Activated T-cell treated with anti-CD3 and anti-CD28 coated beads for 24 hours (primary cell): ENCODE measurements at places on chromosomes 13 and 19.
A peak's percentile ranks its signal among the peaks of the same experiment; 100 is the strongest.

GRCh38 chr13:31427151-31428100 lies 227.7 kb downstream of the B3GLCT start:
- no peak for DNase-seq

DNA sequence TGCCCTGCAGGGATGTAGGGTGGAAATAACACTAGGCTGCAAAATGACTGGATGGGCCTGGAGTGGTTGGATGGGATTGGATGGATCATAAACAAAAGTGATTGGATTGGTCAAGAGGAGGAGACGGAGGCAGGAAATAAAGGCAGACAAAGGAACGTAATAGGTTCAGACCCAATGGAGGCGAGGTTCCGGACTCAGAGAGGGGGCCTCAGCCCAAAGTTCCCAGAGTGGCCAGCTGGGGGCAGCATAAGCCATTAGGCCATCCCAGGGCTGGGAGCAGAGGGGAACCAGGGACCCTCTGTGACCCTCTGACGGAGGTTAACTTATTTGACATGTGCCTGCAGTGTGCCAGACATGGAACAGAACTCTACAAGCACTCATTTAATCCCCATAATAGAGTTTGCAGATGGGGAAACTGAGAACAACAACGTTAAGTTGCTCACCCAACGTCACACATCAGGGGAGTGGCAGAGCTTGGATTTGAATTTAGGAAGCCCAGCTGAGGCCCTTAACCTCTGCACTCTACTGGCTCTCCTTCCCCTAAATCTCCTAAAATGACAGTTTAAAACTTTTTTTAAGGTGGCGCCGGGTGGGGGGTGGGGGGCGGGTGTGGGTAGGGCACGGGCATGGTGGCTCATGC lies 15.3 kb upstream of the MAP1S start:
- peak; percentile 55 for DNase-seq

DNA sequence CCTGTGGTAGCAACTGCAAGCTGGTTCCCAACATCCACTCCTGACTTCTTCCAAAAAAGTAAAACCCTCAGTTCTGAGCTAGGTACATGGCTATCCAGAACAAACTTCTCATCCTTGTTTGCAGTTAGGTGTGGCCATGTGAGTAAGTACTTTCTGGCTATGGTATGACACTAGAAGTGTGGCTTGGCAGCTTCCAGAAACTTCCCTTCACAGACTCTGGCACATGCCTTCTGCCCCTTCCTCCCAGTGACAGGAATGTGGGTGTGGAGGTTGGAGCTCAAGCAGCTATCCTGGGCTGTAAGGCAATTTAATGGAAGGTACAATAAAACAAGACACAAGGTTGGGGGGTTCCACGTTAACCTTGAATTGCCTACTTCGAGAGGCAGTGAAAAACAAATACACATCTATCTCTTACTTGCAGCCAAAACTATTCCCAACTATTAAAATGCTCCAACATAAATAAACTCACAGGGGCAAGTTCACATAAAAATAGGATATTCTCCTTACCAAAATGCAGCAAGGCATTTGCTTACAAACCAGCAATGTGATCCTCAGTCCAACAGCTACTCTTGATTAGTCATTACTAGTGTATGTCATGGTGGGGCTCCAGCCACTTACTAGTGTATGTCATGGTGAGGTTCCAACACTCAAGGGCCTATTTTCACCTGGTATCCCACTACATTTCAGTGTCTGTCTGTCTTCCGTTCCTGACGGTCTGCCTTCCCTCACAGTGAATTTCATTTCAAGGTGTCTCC lies 3.1 kb downstream of the SMG9 start:
- DNase-seq, result no peak

- DNase-seq, result no peak
These were observed 44.2 kb downstream of the WASF3 start for GRCh38 chr13:26601669-26602068.

DNA sequence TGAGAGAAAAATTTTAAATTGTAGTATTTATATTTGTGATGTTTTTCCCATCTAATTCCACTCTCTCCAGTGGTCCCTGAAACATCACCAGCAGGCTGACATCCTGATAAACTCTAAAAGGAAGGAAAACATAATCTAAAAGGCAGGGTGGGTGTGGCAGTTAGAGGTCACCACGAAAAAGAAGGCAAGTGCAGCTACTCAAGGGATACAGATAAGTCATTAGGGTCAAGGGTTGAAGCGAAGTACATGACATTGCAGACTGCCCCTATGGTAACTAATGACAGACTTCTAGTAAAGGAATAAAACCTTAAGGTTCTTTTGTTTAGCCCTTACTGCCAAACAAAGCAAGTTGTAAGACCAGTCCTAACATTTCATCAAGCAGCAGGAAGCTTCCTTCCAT lies 6.0 kb upstream of the NEK3 start:
- DNase-seq, result no peak

DNA sequence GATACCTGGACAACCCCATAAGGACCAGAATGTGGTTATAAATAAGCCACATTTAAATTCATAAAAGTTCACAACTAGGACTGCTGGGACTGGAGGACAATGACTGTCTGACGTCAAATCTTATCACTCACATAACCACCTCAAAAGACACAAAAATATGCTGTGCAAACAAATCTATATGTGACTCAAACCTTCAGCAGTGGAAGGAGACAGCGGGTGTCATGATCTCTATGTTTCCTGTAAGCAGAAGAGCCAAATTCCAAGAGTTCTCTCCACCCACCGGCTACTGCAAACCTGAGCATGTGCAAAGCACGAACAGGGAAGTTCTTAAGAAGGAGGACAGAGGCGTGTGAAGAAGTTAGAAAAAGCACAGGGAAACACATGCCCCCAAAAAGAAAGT lies 113.2 kb downstream of the MYCBP2 start:
- DNase-seq, result no peak

DNA sequence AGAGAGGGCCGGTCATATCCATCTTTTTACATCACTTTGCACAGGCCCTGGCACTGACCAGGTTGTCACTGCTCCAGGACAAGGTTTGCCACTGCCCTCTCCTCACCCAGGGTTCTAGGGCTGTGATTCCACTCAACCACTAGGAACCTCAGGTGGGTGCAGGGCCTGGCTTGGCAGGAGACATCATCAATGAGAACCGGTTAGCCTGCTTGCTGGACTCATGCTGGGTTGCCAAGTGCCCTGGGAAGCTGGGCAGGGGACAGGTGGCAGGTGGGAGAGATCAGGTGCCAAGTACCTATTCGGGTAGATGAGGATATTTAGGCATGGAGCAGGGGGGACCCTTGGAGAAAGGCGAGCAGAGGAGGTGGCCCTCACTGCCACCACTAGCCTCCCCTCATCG lies 4.2 kb upstream of the CERS4 start:
- no peak for DNase-seq

DNA sequence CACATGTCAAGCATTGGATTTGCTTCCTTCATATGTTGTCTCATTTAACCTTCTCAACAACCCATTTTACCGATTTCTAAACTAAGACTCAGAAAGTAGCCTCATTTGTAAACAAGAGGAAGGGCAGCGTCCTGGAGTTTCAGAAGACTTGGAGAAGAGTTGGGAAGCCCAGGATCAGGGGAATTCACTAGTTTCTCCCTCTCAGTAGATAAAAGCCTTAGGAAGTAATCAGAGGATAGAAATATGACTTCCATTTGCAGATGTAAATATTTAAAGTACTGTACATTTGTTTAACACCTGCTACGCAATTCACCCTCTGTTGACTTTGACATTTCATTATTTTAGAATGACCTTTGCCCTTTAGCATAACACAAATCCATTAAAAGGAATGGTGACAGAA lies 216.4 kb downstream of the DCT start:
- no peak for DNase-seq

DNA sequence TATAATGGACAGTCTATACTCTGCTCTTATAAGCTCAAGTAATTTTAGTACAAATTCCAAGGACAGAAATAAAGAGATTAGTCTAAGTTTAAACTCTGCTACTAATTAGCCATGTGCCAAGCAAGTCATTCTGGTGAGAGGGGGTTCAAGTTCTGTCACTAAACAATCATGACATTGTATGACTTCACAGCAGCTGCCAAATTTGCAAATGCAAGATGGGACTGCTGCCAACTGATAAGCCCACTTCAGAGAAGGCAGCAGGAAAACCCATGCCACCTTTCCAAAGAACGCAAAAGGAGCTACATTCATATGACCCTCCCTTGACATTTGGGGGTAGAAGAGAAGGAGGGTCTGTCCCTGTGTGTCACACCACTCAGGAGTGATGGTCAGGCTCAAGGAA lies 60.7 kb upstream of the RFXAP start:
- no peak for DNase-seq

- DNase-seq, result no peak
These were observed 130.8 kb downstream of the MYCBP2 start for GRCh38 chr13:77196052-77196618.

DNA sequence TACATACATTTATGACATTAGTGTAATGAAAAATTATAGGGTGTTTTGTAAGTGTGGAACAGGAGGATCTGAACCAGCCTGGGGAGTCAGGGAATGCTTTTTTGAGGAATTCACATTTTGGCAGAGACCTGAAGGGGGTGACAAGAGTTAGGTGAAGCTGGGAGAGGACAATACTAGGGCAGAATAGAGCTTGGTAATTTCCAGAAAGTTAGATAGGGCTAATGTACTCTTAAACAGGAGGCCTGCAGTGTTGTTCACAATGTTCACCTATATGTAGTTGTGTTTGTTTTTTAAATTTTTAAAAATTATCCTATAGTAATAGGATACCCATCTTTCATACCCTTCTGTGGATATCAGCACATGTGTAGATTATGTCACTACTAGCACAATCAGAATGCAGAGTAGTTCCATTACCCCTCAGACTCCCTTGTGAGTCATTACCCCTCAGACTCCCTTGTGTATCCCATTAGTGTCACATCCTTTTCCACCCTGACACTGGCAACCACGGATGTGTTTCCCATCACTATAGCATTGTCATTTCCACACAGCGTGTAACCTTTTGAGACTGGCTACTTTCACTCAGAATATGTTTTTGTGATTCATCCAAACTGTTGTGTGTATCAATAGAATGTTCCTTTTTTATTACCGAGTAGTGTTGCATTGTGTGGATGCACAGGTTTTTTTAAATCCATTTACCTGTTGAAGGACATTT lies 43.1 kb downstream of the PCCA start:
- DNase-seq, result peak; percentile 40

DNA sequence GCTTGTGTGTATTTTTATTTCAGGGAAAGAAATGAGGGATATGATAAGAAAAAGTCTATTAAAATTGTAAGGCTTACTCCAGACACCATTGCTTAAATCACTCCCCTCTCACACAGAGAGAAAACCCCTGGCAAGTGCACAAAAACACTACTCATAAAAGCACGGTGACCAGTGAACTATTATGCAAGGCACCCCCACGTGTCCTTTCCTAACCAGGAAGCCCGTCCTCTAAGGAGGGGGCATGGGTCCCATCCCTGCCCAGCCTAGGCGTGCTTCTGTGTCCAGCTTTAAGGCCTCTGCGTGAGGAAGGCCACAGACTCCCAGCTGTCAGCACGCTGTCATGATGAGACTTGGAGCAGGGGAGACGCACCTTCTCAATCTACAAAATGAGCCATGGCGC lies 83.5 kb downstream of the SLC7A1 start:
- no peak for DNase-seq

DNA sequence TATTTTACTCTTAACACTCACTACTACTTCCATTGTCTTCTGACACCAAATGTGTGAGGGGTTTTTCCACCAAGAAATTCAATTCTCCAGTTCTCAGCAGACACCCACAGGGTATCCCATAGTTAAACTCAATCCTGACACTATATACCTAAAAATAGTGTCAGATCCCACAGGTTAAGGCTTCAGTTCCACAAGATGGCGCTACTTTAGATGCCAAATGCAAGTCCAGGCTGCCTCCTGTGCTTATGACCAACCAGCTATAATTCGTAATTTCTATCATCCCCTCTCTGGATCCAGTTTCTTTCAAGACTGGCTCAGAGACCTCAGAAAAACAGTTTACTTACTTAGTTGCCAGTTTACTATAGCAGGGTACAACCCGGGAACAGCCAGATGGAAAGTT lies 1146.2 kb upstream of the SPRY2 start:
- no peak for DNase-seq

GRCh38 chr19:15640294-15640903 lies at the start of gene CYP4F3:
CYP4F3 (plus strand) TSS chr19:15640897; CDS start chr19:15641416, 519 bp downstream.
- DNase-seq, result no peak

- no peak for DNase-seq
These were observed 475 bp downstream of the MRPL57 start for GRCh38 chr13:21176982-21177284.

DNA sequence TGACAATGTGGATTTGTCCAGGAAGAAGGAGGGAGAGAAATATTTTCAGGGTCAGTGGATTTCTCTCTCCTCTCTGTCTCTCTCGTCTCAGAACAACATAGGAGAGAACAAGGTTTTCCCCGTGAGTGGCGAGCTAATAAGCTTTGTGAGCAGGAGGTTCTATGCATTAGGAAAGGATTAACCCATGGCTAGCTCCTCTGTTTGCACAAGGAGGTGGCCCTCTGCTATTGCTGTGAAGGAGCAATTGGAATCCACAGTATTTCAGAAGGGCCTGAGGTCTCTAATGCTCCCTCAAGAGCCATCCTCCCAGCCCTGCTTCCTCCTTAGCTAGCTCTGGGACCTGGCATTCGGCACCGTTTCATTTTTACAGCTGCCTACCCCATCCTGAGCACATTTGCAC lies 288.9 kb upstream of the MAB21L1 start:
- DNase-seq, result no peak

DNA sequence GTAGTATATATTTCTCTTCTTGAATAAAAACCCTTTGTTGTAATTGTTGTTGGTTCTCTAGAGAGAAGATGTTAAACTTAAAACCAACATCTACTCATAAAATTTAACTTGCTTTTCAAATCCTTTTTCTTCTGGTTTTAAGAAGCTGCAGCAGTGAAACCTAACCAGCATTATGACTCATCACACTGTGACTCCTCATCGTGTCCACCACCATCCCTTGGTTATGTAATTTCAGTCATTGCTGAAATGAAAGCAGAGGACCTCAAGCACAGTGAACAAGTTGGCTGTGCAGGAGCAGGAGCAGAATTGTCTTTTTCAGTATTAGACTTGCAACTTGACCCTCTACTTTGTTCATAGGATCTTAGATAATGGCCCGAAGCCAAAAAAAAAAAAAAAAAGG lies 64.9 kb upstream of the HTR2A start:
- no peak for DNase-seq
